Sigmoid colon (tissue), 7 donors: ENCODE measurements at places on chromosomes 1 and 21. TPM values are rescaled to one million over a fixed set of nuclear protein-coding genes. Genes with fewer than 3 reads are reported as not detected.

DNA sequence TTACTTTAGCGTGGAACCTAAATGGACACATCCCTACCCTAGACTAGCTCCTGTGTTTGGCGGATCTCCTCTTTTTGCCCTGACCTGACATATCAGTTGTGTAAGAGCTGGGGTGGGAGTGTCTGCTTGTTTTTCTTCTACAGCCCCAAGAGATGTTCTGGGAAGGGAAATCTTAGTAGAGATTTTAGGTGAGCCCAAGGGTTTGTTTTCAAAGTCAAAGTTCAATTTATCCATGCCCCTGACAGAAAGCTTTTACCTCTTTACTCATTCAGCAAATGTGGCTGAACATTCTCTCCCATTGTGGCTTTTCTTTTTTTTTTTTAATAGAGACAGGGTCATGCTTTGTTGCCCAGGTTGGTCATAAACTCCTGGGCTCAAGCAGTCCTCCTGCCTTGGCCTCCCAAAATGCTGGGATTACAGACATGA is 7.3 kb upstream of the TARS2 start:
- peaks cover 4% of the 10 kb centered on the region for H3K4me1 ChIP-seq
- H3K27me3 ChIP-seq = no peaks in the 10 kb centered on the region
- no peak overlapping the region for H3K4me3 ChIP-seq
- no peak overlapping the region for H3K27ac ChIP-seq

DNA sequence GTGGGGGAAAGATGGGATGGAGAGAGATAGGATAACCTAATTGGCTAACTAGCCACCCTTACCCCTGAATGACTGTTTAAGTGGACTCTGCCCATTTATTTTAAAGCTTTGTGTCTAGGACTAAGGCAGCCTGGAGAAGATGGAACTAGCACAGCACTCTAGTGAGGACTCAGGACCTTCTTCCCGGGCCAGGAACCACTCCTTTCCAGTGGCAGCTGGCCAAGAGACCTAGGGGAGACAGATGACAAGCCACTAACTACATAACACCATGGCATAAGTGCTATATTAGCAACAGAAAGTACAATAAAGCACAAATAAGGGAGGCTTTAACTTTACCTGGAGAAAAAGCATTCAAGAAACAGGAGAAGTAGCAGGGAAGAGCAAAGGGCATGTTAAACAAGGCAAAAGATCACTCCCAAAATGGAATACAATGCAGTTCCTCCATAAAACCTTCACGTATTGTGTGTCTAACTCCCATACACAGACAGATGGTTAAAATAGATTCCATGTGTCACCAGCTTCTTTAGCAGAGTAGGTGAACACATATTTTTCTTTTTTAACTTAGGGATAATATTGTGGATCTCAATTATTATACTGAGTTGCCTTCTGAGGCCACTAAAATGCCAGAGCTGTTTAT is 20.6 kb downstream of the CLCA1 start:
- H3K4me3 ChIP-seq = no peak overlapping the region
- peaks cover 22% of the 10 kb centered on the region for H3K4me1 ChIP-seq
- no peaks in the 10 kb centered on the region for H3K36me3 ChIP-seq
- no peak for DNase-seq
- H3K27ac ChIP-seq = no peak overlapping the region
- no peaks in the 10 kb centered on the region for H3K27me3 ChIP-seq

GRCh38 chr1:155531624-155532023 is 31.0 kb downstream of the ASH1L start:
- no peak for DNase-seq
- H3K4me1 ChIP-seq = no peaks in the 10 kb centered on the region
- H3K27ac ChIP-seq = no peak overlapping the region
- no peak overlapping the region for H3K4me3 ChIP-seq
- H3K36me3 ChIP-seq = no peaks in the 10 kb centered on the region
- H3K27me3 ChIP-seq = no peaks in the 10 kb centered on the region

AQP10 gene
- not detected for total RNA-seq

DNA sequence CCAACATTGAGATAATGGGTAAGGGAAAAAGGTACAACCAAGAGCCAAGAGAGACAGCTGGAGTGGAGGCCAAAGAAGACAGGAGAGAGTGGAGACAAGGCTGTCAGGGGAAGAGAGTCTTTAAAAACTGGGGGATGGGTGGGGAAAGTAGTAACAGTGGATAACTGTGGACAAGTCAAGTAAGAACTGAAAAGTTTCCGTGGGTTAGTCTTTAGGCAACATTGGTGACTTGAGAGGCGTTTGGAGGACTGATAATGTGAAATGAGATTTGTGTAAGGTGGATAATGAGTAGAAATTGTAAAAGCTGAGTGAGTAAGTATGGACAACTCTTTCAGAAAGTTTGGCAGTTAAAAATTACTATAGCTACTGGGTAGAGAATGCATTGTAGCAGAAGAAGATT is 10.4 kb downstream of the PPP2R5A start:
- peaks cover 30% of the 10 kb centered on the region for H3K4me1 ChIP-seq
- no peak overlapping the region for H3K4me3 ChIP-seq
- no peaks in the 10 kb centered on the region for H3K27me3 ChIP-seq
- no peaks in the 10 kb centered on the region for H3K36me3 ChIP-seq
- DNase-seq = no peak
- H3K27ac ChIP-seq = no peak overlapping the region

DNA sequence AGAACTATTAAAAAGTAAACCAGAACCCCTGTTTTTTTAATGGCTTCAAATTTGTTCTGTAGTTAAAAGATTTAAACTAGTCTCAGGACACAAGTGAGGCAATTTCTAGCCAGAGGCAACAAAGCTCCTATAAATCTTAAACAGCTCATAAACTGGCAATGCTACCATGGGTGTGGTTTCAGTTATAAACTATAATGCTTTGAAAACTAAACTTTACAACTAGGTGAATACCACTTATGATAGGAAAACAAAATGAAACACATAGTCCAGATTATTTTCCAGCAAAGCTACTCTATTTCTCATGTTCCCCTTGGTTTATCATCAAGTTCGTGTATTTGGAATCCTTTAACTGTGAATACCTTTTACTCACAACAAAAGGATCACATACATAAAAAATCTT is 282.5 kb downstream of the VAV3 start:
- H3K27ac ChIP-seq = no peak overlapping the region
- peaks cover 24% of the 10 kb centered on the region for H3K4me1 ChIP-seq
- H3K27me3 ChIP-seq = no peaks in the 10 kb centered on the region
- H3K36me3 ChIP-seq = no peaks in the 10 kb centered on the region

DNA sequence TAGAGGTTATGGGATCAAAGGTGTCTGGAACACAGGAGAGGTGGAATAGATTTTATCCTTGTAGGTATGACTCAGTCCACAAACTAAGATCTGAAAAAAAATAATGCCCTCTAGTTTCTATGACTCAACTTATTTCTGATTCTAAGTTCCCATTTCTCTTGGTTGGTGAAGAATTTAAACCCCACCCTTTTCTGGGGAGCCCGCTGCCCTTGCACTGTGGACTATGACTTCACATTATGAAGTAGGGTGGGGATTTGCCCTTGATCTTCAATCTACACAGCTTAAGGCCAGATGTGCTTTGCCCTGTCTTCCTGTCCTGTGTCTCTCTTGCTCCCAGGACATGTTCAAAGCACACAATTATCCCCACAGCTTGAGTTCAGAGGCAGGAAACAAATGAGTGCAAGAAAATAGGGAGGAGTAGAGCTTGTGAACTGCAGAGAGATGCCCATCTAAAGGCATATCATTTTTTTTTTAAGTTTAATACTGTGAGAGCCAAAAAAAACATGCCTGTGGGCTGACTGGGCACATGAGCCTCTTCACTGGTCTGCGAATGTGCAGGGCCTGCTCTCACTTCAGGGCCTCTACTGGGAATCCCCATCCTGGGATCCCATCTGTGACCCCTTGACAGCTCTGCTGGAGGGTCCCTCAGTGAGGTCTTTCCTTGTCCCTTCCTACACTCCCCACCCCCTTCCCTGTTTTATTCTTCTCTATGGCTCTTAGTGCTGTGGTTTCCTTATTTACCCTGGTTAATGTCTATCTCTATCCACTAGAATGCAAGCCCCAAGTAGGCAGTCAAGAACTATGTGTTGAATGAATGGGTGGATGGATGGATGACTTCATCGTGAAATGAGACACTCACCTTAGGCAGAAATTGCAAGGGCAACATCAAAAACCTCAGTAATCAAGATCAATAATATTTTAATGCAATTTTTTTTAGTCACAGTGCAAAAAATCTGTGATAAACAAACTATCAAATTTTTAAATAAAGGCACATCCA is 61.5 kb downstream of the CD58 start:
- H3K27ac ChIP-seq = no peak overlapping the region
- no peaks in the 10 kb centered on the region for H3K36me3 ChIP-seq
- H3K4me3 ChIP-seq = no peak overlapping the region
- DNase-seq = no peak

PLA2G2C gene
- total RNA-seq = 0.82 TPM

MIS18A gene
- 4.2 TPM for total RNA-seq

GRCh38 chr1:161033751-161034150 is 5.0 kb downstream of the TSTD1 start:
- no peak overlapping the region for H3K4me3 ChIP-seq
- no peak for DNase-seq
- no peak overlapping the region for H3K27ac ChIP-seq
- no peaks in the 10 kb centered on the region for H3K36me3 ChIP-seq
- no peaks in the 10 kb centered on the region for H3K27me3 ChIP-seq

NECTIN4 gene
- not detected for total RNA-seq

DNA sequence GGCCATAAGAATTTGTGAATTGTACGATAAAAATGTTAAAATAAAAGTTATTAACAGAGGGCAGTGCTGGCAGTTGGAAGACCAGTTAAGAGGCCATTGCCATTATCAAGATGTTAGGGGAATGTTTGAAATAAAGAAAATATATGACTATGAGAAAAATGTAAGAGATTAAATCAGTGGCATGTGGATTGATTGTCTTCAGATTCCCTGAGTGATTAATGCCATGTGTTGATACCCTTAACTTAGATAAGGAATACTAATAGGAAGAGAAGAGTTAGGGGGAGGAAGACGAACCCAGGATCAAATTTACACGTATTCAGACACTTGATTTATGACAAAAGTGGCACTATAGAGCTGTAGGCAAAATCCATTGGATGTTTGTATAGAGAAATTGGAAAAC is 155.8 kb downstream of the PIK3R3 start:
- H3K27me3 ChIP-seq = no peaks in the 10 kb centered on the region
- DNase-seq = no peak
- H3K4me3 ChIP-seq = no peak overlapping the region
- H3K27ac ChIP-seq = no peak overlapping the region

GRCh38 chr1:157235307-157235706 is 97.1 kb upstream of the ETV3 start:
- peaks cover 6% of the 10 kb centered on the region for H3K4me1 ChIP-seq
- H3K4me3 ChIP-seq = no peak overlapping the region
- H3K36me3 ChIP-seq = no peaks in the 10 kb centered on the region
- DNase-seq = no peak
- H3K27me3 ChIP-seq = no peaks in the 10 kb centered on the region

SLC5A3 gene
- 21.4 TPM for total RNA-seq

SGIP1 gene
- 14.1 TPM for total RNA-seq

- H3K4me3 ChIP-seq = no peak overlapping the region
- H3K27ac ChIP-seq = no peak overlapping the region
- no peaks in the 10 kb centered on the region for H3K27me3 ChIP-seq
- H3K36me3 ChIP-seq = no peaks in the 10 kb centered on the region
- no peak for DNase-seq
- H3K4me1 ChIP-seq = no peaks in the 10 kb centered on the region
These were observed 497.8 kb upstream of the ADAMTS5 start for GRCh38 chr21:27464648-27465047.

DNA sequence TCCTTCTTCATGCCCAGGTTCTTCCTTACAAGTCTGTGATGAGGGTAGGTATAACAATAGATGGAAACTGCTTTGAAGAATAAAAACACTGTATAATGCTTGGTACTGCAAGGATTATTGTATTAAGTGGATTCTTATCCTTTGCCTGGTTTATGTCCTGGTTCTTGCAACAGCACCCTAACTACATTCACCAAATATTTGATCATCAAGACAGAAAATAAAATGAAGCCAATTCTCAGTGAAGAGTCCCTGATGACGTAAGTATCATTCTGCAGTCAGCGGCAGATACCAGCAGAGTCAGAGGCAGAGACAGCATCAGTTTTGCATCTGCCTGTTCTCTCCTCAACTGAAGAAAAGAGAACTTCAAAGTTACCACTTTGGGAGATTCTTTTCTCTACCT is 19.7 kb downstream of the ARHGEF11 start:
- DNase-seq = no peak
- no peak overlapping the region for H3K4me3 ChIP-seq
- H3K36me3 ChIP-seq = no peaks in the 10 kb centered on the region
- H3K27me3 ChIP-seq = no peaks in the 10 kb centered on the region
- H3K27ac ChIP-seq = no peak overlapping the region

CDCA8 gene
- total RNA-seq = 0.55 TPM

DNA sequence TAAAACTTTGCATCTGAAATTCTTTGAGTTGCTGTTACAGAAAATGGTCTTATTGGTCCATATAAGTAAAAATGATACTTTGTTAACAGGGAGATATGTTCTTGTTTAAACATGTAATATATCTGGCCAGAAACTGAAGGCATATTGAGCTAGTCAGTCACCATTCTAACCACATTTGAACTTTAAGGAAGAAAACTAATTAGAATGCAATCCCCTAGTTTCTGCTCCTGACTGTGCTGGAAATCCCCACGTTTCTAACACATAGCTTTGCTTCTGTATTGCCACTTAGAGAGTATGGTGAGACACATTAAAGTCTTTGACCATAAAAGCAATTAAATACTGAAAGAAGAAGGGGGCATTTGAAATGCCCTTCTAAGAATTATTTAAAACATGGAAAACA is 32.1 kb upstream of the HIVEP3 start:
- no peak overlapping the region for H3K27ac ChIP-seq
- H3K27me3 ChIP-seq = no peaks in the 10 kb centered on the region
- H3K4me3 ChIP-seq = no peak overlapping the region
- DNase-seq = no peak

PRELP gene
- total RNA-seq = 133 TPM

PRAMEF25 gene
- not detected for total RNA-seq

DPT gene
- 249 TPM for total RNA-seq

DNA sequence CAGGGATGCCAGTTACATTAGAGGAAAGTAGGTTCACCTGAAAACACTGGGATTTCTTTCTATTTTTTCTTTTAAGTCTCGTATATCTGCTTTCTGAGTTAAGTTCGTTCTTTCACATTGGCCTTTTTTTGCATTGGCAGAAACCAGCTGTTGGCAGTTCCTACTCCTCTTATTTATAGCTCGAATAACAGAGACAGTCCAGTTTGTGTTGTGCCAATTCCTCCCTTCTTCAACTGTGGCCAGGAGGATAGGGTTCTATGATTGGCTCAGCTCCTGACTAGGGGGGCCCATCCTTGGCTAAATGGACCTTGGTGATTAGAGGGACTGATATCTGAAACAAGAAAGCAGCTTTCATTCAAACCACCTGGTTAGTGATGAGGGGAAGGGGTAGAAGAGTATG is 115.8 kb downstream of the RPS6KC1 start:
- no peak overlapping the region for H3K27ac ChIP-seq
- no peaks in the 10 kb centered on the region for H3K4me1 ChIP-seq
- H3K36me3 ChIP-seq = no peaks in the 10 kb centered on the region
- H3K27me3 ChIP-seq = no peaks in the 10 kb centered on the region
- DNase-seq = no peak
